ENCODE measurements at places on chromosomes 12 and 14.

DNA sequence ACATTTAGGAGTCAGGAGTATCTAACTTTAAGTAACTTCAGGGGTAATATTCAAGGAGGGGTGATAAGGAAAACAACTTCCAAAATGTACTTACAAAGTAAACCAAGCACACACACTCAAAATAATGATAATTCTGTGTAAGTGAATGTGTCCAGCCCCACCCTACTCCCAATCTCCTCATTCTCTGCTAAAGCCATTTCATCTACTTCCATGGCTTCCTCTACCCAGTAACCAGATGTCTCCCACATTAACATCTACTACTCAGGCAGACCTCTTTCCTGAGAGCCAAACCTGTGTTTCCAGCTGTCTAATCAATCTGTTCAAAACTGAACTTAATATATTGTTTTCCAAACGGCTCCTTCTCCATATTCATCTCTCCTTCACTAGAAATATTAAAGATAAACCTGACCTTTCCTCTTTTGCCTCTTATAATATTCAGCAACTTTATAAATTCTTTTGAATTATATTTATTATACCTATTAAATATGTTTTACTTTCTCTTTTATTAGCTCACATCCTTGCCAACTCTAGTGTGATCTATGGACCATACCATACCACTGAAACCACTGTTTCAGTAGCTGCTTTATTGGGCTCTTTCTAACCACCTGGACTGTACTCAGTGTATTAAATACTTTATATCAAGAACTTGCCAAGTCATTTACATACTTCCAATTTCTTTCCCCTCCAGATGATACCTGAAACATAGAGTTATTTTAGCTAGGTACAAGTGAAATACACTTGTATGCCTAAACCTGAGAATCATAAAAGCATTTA lies 170.7 kb downstream of the PPFIA2 start:
- no peak for DNase-seq

- DNase-seq: peak; percentile 60
Observed at GRCh38 chr14:22531451-22532344, 57.3 kb downstream of the DAD1 start.

GRCh38 chr12:2372178-2372577 lies 319.4 kb downstream of the CACNA1C start:
- DNase-seq: no peak

GRCh38 chr12:95117178-95117599 lies 43.8 kb upstream of the NR2C1 start:
- peak; percentile 64 for DNase-seq

DNA sequence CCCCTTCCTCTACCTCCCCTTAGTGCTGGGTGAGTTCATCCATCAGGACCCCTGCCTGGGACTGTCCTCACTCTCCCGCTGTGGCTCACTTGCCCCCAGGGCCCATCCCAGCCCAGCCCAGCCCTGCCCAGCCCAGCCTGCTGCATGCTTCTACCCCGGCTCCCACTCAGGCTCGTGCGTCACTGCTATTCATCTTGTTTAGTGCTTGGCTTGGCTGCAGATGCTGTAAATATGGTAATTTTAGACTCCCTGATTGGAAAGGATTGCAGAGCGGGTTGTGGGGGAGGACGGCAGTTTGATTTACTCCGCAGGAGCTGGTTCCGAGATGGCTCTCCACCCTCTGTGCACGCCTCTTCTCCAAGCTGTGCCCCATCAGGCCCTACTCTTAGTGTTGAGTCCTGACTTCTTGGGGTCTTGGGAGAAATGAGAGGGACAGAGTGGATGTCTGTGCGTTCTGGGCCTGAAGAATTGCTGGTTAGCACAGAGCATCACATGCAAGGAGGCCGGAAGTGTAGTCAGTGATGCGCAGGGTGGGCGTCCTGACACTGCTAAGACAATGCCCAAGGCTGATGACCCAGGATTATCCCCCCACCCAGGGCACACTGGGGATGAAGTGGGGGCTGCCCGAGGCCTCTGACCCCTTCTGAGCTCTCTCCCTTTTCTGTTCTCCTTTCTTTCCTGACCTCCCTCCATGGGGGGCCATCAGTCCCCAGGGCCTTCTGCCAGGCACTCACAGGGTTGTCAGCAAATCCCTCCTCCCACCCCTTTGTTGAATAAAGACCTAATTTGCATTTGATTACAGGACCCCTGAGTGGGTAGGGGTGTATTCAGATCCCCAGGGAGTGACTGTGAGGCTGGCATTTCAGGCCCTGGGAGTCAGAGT lies 244.4 kb downstream of the ZFP36L1 start:
- no peak for DNase-seq

- DNase-seq: peak; percentile 83
Observed at GRCh38 chr12:57621497-57622292, 10.5 kb downstream of the ARHGEF25 start.

DNA sequence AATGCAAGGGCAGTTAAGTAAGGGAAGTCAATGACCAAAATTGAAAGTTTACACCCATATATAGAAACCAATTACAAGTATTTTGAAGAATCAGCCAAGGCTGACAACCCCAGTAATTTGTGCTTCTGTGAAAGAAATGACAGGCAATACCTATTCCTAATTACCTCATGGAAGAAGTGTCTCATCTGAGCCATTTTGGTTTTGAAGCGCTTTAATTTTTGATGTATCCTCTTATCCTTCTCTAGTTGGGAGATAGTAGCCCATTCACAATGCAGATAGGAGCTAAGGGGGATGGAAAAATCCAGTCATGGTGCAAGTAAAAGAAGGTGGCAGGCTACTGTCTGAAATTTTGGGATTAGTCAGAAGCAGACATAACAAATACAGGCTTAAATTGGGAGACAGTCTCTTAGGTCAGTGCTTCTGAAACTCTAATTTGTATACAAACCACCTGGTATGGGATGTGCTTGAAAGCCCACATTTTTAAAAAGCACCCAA lies 30.4 kb upstream of the SUPT16H start:
- peak; percentile 52 for DNase-seq

DNA sequence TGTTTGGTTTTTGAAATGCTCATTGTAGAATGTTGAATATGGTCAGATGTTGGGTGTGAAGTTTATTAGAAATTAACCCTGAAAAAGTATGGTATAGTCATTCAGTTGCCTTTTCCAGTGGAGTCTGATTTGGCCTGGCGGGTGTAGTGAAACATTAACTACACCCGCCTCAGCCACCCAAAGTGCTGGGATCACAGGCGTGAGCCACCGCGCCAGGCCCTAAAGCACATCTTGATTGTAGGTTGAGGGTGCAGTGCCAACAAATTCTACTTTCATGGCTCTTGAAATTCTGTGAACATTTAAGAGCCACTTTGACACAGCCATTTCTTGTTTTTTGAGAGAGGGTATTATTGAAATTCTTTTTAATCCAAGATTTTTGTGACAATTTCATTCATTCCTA lies 624.9 kb downstream of the DIO2 start:
- DNase-seq: no peak

Data from GM10248 (cell line).